ENCODE measurements at places on chromosomes 5 and 9. TPM values are rescaled to one million over a fixed set of nuclear protein-coding genes. Genes with fewer than 3 reads are reported as not detected.

Gene ADAM19
- total RNA-seq = 17.4 TPM

Gene PDE8B
- total RNA-seq = 10.1 TPM

Gene HAPLN1
- 0.44 TPM for total RNA-seq

Gene LRRC26
- not detected for total RNA-seq

Gene MARCHF3
- total RNA-seq = 7.0 TPM

Gene ADGRD2
- 0.29 TPM for total RNA-seq

Measured in ureter (tissue), 1 donor.